ENCODE measurements at places on chromosomes 6 and 20.

- DNase-seq = no peak
Measured at GRCh38 chr6:6652932-6653331, 64.4 kb downstream of the LY86 start.

- DNase-seq = no peak
Measured at GRCh38 chr6:84618046-84618752, 146.2 kb downstream of the TBX18 start.

- DNase-seq = no peak
Measured at GRCh38 chr6:101531538-101531937, 138.0 kb downstream of the GRIK2 start.

DNA sequence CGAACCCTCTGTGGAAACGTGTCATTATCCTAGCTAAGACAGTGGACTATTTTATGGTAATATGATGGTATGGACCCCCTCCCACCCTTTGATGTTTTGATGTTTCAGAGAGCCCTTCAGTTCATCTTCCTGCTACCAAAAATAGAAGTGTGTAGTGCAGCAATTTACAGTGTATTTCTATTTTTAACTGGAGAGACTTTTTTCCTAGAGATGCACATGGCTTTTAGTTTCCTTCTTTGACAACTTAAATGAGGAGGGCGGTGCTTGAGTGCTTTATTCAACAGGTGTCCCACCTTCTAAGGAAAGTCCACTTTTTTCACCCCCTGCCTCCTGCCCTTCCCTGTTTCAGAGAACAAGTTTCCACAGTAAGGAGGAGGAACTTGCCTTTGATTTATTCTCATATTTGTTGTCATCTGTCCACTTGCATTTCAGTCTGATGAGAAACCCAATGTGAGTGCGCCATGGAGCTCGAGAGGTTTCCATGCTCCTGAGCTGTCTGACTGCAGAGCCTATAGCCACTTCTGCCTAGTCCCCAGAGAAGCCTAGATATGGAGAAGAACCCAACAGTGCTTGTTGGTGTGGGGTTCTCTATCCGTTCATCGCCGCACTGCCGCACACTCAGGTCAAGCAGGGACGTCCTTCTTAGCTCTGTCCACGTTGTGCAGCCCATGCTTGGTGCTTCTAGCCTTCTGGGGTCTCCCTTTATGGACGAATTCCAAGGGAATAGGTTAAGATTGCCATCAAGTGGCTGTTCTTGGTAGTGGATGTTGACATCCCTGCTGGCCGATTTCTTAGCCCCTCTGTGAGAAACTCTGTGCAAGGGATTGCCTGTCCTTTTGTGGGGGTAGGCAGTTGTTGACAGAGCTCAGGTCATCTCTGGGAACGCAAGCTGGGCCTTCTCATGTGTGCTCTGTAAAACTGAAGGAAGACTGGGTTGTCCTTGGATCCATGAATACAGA, 144.2 kb downstream of the JARID2 start:
- DNase-seq = no peak

DNA sequence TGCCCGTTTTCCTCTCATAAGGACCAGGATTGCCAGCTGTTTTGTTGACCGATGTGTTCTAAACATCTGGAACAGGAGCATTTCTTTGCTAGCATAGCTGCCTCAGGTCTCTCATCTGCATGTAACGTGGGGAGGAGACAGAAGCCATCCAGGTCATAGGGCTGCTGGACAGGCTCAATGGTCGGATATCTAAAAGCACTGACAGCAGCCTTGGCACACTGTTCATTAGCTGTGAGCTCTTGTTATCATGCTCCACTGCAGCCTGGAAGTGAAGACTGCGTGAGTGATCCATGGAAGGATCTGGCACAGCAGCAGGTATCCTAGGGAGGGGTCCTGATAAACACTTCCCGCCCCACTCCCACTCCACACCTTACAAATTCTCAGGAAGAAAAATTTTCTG, 175.3 kb downstream of the LRFN2 start:
- DNase-seq = no peak

DNA sequence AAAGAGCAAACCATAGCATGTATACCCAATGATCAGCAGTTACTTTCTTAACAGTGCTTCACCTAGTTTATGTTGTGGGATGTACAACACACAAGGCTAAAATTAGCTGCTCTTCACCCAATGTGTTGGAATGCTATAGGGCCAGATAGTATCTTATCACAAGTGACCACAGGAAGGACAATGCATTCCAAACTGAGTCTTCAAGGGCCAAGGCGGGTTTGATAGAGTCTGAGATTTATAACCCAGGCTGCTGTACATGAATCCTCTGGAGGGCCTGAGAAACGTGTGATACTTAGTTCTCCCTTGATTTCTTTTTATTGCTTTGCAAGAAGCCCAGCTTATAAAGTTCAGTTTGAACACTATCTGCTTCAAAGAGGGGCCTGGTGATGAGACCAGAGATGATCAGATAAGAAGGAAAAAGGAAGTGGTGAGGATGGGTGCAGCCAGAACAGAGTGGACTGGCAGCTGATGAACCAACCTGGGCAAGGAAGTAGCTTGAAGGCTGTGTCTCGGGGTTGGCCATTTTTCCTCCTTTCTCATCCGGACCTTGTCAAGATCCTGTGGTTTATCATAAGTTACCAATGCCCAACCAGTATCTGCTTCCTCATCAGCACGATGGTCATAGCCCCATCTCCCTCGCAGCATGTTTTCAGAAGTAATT, 62.2 kb upstream of the BMP2 start:
- no peak for DNase-seq

DNA sequence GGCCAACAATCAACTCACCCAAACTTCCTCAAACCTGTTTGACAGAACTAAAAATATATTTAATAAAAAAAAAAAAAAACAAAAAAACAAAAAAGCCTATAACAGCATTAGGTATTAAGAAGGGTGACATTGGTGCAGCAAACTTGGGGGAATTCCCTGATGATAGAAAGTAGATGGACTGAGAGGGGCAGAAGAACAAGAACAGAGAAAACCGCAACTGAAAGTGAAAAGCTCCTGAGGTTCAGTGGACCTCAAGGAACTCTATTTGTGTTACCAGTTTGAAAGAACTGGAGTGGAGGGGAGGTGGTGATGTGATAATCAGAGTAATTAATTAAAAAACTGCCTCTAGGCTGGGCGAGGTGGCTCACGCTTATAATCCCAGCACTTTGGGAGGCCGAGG, 53.8 kb downstream of the MACROD2 start:
- no peak for DNase-seq

GRCh38 chr20:38034108-38034649, 633 bp downstream of the RPRD1B start:
- DNase-seq = no peak

- DNase-seq = no peak
Measured at GRCh38 chr20:17961587-17961940, 7.0 kb downstream of the SNX5 start.

GRCh38 chr6:1477432-1478090, 88.2 kb downstream of the FOXF2 start:
- DNase-seq = no peak

DNA sequence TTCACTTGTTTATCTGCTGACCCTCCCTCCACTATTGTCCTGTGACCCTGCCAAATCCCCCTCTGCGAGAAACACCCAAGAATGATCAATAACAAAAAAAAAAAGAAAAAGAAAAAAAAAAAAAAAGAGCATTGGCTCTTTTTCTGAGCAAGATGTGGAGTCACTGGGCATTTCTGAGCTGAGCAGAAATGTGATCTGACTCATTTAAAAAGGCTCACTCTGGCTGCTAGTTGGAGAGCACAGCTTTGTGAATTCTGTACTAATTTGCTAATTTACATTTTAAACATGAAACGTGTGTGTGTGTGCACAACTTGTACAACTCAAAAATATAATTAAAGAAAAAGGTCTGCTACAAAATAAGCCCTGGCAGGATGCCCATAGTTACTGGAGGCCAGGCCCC, 20.2 kb downstream of the SCML4 start:
- no peak for DNase-seq

- no peak for DNase-seq
Measured at GRCh38 chr6:156842598-156843250, 65.5 kb downstream of the ARID1B start.

GRCh38 chr6:116352515-116353471, 18.0 kb upstream of the DSE start:
- no peak for DNase-seq

DNA sequence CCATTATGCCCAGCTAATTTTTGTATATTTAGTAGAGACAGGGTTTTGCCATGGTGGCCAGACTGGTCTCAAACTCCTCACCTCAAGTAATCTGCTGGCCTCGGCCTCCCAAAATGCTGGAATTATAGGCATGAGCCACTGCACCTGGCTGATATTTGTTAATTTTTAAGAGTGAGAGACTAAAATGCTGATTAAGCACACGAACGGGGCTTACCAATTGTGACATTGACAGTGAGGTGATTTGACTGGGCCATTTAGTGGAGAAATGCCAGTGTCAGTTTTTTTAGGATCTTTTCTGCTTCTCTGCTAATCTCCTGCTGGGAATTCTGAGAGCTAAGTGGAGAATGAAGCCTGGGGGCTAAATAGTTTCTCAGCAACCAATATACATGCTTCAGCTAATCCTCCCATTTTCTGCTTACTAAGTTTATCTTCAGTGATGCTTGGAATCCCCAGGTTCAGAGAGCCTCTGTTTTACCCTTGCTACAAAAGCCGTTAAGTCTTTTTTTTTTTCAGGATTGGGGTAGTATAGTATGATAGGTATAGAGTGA, 9.8 kb upstream of the DEFB123 start:
- DNase-seq = no peak

- peak; percentile 73 for DNase-seq
Measured at GRCh38 chr6:30686009-30686907, at the start of gene PPP1R18. Gene PPP1R18, minus strand, starts transcription at chr6:30686645. Its CDS starts 627 bp downstream, at chr6:30686018.

- no peak for DNase-seq
Measured at GRCh38 chr6:94177429-94177828, 758.1 kb upstream of the EPHA7 start.

DNA sequence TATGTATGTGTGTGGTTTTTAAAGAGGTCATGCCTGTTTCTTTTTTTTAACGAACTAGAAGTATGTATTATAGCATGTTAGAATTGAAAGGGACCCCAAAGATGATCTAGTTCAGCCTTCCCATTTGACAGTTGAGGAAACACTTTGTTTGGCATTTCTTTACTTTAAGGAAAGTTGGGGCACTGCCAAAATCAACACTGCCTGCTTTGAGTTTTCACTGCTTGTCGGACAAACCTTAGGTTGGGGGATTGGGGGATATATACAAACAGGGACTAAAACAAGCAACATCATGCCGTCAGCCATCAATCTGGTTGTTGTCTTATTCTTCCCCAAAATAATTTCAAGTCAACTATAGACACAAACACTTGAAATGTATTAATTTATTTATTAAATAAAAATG, 14.1 kb upstream of the CALHM6 start:
- DNase-seq = no peak

All from activated T-helper 1 cell treated with Interleukin-2 at 50 U/mL for 16 hours (primary cell).